ENCODE measurements at places on chromosomes 5 and 9.

DNA sequence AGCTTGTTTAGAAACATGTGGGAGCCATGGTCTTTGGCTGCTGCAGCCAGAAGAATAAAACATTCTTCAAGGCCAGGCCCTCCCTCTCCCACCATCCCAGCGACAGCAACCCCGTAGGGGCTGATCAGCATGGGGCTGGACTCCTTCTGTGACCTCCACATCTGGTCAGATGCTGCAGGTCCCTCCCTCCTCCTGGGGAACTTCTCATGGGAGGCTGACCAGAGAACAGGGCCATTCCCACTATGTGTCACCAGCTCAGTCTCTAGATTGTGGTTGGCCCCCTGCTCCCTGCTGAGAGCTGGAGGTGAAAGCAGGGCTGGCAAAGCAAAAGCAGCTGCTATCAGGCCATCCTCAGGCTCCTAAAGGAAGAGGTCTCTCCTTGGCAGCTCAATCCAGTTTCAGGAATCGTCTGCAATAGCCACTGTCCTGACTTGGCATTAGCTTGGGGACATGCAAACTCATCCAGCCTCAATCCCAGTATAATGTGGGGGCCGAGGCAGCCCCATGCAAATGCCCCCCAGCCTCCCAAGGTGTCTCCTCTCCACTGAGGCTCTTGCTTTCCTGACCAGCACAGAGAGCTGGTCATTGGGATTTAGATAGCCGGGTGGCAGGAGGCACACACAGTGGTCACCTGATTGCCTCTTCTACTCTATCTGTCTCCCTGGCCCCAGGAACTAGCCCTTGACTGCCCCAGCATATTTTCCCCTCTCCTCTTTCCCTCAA, 81.5 kb downstream of the NRG2 start:
- no peak for DNase-seq

- no peak for DNase-seq
These were observed 26.1 kb downstream of the ADAMTS2 start for GRCh38 chr5:179319123-179319522.

DNA sequence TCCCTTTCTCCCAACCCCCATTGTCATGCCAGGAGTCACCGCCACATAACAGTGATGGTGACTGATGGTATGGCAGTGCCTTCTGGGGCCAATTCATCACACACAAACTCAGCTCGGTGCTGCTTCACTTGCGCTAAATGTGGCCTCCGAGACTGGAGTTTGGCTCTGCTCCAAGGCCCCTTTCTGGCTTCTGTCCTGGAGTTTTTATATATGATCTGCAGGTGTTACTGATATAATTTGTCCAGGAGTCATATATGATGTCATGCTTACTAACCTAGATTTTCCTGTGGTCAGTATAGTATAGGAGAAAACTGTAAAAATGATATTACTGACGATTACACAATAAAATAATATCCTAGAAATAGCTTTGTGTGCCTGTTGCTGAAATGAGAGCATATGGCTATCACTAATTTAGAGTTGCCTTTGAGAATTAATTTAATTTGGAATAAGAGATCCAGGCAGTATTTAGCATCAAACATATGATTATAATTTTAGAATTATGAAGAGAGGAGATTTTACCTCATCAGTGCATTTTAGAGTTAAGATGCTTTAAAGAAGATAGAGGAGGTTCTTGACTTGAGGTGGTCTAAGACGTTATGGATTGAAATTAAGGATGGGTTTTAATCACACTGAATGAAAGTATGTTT, 334.1 kb upstream of the CD180 start:
- DNase-seq, result peak; percentile 66

- DNase-seq, result no peak
These were observed 200.6 kb upstream of the ITGA1 start for GRCh38 chr5:52587131-52587530.

DNA sequence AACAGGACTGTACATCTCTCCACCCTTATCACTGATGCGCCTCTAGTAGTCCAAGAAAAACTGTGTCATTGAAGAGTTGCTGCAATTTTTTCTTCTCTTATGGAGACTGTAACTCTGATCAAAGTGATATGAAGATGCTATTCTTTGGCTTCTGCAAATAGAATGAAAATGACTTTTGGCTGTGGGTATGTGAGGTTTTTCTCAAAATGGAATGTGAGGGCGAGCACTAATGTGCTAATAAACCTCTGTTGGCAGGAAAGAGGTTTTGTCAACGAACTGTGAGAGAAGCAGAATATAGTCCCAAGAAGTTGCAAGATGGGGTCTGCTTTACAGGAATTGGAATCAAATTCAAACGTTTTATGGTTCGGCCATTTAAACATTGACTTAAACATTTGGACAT, 252.0 kb upstream of the GAS1 start:
- no peak for DNase-seq

DNA sequence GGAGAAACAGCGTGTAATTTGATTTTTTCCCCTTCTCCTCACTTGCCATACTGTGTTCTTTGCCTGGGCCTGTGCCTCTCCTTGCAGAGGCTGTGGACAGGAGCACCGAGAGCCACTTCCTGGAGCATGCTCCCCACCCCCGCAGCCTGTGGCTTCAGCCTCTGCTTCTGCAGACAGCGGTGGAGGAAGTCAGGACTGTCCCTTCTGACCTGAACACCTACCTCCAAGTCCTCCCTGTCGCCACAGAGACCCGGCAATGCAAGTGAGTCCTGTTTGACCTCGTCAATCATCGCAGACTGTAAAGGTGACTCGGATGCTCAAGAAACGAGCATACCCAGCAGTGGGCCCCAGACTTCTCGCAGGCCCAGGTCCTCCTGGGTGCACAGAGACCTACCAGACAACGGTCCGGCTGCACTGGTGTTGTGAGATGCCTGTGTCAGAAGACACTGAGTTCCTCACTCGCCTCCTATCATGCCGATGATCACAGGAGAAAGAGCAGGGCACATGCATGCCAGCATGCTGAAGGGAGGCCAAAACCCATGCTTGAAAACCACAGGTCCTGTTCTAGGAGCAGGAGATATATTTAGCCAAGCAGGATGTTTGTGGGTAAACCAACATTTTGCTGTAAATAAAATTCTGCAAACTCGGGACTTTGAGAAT, 198.8 kb downstream of the AUH start:
- no peak for DNase-seq

DNA sequence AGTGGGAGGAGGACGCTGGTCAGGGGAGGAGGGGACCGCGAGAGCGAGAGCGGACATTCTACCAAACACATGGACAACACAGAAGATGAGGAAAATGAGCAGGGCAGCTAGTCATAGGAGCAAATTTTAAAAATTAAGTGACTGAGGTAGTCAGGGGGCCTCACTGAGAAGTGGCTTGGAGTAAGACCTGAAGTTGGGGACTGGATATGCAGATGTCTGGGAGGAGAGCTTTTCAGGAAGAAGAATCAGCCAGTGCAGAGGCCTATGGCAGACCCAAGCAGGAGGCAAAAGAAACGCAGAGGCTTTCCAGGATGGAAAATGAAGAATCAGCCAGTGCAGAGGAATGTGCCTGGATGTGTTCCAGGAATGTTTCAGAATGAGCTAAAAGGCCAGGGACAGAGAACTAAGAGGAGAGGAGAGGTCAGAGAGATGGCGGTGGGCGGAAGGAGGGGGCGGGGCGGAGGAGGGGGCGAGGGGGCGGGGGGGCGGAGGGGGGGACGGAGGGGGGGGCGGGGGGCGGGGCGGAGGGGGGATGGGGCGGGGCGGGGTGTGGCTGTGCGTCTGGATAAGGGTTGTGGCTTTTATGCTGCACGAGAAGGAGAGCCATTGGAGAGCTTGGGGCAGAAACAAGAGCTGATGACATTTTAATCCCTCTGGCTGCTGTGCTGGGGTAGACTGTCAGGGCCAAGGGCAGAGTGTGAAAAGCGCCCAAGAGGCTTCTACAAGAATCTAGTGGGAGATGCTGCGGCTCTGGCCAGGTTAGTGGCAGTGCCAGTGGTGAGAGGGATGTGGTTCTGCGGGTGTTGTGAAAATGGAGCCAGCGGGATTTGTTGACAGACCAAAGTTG, 129.6 kb downstream of the KCNIP1 start:
- DNase-seq, result no peak

- DNase-seq, result no peak
These were observed 13.8 kb upstream of the ERGIC1 start for GRCh38 chr5:172820046-172820767.

GRCh38 chr9:110246214-110246613, 10.1 kb downstream of the TXN start:
- DNase-seq, result no peak

- DNase-seq, result no peak
These were observed 1.1 kb upstream of the TNFAIP8 start for GRCh38 chr5:119354537-119355243.

DNA sequence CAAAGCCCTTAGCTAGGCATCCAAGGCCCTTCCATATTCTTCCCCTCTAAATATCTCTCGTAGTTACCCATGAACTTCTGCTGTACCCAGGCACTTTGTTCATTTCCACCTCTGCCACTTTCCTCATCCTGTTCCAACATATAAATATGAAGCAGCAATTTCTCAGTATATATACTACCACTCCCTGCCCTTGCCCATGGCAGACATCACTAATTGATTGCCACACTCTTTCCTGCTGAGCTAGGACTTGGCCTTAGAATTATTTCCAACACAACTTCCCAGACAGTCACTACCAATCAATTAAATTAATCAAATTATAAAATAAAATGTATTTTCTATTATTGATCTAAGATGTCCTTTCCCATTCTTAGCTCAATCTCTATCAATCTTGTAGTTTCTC, 8.5 kb downstream of the INSYN2B start:
- no peak for DNase-seq

DNA sequence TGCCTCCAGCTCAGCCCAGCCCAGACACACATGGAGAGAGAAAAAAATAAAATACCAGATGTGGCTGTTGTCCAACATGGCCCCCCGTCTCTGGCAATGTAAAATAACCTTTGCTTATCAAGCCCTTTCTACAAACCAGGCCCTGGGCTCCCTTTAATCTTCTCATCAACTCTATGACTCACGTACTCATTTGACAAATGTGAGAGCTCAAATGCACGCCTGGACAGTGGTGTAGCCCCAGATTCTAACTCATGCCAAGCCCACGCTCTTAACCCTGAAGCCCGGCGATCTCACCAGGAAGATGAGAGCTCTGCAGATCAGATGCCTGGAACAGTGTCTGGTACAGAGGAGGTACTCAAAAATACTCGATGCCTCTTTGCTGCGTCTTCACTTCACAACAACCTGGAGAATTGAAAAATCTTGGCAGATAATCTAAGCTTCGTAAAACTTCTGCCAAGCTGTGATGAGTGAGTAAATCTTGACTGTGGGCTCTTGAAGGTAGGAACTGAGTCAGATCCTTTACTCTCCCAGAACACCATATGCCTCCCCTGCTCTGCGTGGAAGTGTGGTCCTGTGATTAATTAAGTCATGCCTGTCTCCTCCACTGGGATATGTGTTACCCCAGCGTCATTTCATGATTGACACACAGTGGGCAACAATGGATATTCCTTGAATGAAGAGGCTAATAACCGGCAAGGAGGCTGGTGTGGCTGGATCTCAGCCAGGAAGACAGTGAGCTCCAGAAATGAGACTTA, 102.0 kb upstream of the FSTL4 start:
- DNase-seq, result no peak

DNA sequence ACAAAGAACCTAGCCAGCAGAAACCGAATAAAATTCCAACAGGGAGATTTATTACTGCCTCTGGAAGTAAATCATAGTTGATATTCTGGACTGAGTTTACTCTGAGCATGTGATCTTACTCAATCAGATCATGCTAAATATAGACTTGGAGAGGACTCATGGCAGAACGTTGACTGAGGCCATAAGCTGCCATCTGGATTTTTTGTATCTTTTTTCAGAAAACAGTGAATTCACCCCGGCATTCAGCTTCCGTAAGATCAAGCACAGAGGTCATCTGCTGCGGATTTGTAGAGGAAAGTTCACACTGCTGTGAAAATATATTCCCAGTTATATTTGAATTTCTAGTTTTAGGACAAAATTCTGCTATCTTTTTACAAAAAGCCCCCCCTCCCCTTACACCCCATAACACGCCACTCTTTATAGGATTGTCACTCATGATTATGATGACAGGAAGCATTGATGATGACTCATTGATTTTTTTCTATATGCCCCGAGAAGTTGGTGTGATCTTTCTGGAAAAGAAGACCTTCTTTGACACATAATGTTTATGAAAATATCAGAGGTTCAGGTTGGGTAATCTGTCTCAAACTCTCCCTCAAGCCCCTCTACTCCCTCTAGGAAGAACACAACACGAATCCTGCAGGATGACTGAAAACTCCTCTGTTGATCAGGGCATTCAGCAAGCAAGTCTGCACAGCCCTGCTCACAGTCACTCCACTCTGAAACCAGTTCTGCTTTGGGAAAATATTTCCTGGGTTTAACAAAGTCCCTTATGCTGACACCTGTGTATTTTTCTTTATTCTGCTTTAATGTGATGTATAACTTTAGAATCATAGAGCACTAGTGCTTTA, 70.8 kb downstream of the NXNL2 start:
- DNase-seq, result no peak

GRCh38 chr9:137804908-137805630, 72.5 kb upstream of the CACNA1B start:
- no peak for DNase-seq

GRCh38 chr9:130905902-130906734, 9.5 kb upstream of the QRFP start:
- DNase-seq, result no peak

GRCh38 chr9:109319017-109319625, 1.7 kb downstream of the EPB41L4B start:
- DNase-seq, result no peak

DNA sequence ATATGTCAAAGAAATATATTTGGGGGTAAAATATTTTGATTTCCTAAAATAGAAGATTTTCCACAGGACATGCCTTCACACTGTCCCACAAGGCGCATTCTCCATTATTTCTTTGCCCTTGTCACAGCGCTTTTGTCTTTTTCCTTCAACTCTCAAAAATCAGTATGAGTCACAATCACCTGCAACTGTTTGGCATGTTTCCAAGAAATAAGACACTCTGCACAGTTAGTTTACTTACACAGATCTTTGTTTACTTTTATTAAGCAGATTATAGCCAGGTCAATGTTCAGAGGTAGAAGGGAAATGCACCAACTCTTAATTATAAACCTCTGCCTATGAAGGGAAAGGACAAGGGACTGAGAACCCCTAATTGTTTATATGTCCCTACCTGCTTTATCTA, 9.5 kb downstream of the CEMIP2 start:
- DNase-seq, result no peak

- no peak for DNase-seq
These were observed 309.1 kb downstream of the NTRK2 start for GRCh38 chr9:84978661-84979060.

DNA sequence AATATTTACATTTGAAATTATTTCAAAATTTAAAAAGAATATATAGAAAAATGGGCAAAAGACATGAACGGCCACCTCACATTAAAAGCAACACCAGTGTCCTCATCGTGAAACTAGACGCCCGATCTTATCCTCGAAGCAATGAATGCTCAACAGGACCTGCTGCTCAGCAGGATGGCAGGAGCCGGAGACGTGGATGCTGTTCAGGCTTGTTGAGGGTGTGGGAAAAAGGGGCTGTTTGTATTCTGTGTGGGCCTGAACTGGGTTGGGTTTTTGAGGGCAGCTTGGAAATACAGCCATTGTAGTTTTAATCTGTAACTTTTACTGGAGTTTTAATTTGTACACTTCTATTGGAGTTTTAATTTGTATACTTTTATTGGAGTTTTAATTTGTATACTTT, 20.3 kb downstream of the EXOC3 start:
- DNase-seq, result no peak

GRCh38 chr5:96562614-96563013, 99.6 kb upstream of the CAST start:
- DNase-seq, result no peak

GRCh38 chr9:107487521-107488374, 1.8 kb downstream of the KLF4 start:
- DNase-seq, result no peak
